Tibial nerve (tissue), 4 donors: ENCODE measurements at places on chromosomes 7 and 10. TPM values are rescaled to one million over a fixed set of nuclear protein-coding genes. Genes with fewer than 3 reads are reported as not detected.
A peak's percentile ranks its signal among the peaks of the same experiment; 100 is the strongest.

DNA sequence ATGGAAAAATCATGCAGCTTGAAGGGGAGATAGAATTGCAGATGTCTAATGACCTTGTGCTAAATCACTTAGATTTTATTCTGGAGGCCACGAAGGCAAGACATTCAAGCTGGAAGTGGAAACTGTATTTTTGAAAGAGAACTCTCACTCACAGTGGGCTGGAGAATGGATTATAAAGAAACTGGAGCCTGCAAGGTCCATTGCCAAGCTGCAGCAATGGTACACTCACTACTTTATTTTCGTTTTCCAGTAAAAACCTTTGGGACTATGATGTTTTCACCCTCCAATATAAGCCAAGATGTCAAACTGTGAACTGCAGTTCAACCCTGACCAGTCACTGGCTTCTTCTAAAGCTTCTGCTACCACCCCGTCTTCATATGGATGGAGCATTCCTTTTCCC is 62.0 kb downstream of the SKIDA1 start:
- H3K27ac ChIP-seq, result no peak overlapping the region
- no peak overlapping the region for H3K4me3 ChIP-seq
- H3K36me3 ChIP-seq, result no peaks in the 10 kb centered on the region
- no peaks in the 10 kb centered on the region for H3K27me3 ChIP-seq
- H3K4me1 ChIP-seq, result no peaks in the 10 kb centered on the region

DNA sequence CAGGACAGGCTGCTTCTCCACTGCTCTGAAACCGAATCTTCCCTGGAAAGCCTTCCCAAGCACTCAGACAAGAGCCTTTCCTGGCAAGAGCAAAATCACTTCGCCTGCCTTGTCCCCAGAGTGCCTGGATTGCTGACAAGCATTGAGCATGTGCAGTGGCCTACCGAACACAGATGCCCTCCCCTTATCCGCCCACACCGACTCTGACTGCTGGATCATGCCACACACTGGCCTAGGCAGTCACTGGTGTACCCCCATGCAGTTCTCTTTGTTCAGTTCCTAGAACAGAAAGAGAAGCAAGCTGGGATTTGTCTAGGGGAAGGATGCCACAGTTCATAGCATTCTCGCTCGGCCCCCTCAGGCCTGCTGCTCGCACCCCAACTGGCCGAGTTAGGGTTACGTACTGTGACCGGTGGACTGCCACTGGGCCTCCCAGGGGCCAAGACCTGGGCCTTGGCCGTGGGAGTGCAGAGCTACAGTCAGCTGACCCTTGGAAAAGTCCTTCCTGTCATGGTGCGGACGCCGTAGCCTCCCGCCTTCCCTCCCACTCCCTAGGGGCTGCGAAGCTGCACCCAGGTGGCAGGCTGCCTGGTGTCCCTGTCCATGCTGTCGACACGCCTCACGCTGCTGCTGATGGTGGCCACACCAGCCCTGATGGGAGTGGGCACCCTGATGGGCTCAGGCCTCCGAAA is 6.9 kb downstream of the ABCB8 start:
- no peak overlapping the region for H3K4me3 ChIP-seq
- DNase-seq, result no peak
- peaks cover 81% of the 10 kb centered on the region for H3K36me3 ChIP-seq
- peak overlapping the region; percentile 4 for H3K27ac ChIP-seq

DNA sequence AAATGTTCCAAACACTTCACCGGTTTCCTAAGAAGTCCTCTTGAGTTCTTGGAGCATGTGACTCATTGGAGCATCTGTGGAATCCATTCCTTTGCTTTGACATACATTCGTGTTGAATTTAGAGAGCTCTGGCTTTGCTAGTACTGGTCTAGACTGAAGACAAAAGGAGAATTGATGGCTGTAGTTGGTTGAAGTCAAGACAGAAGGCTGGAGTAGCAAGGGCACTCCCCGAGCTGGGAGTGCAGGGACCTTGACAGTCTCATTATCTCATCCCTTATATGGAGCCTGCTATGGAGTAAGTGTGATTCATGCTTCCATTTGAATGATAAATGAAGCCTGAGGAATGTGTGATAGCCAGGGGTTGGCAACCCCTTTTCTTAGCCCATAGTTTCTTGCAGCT is 1249.1 kb downstream of the TYW1 start:
- no peaks in the 10 kb centered on the region for H3K36me3 ChIP-seq
- no peak for DNase-seq
- no peaks in the 10 kb centered on the region for H3K27me3 ChIP-seq

DNA sequence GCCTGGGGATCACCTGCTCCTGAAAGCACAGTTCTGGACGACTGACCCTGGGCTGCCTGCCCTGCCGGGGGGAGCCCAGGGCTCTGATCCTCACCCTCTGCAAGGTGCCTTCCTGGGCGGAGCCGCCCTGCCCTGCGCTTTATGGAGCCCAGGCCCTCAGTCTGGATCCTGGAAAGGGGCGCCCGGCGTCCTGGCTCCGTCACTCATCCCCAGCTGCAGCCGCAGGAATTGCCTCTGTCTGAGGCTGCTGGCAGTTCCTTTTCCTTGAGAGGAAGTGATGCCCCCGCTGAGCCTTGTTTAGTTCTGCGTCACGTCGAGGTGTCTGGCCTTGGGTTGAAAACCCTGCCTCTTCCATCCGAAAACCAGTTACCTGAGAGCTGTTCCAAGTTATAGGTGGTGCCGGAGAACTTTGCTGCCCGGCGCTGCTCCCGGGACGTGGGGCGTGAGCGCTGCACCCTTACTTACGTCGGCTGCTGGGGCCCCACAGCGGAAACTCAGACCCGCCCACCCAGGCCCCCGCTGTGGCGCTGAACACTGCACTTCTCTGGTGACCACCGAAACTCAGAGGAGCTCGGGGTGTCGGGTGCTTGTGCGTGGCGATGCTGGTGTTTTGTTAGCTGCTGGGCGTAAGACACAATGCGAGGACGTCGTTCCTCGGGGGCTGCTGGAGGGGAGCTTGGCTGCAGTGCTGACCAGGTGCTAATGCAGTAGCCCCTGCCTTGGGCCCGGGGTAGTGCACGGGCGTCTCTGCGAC is 5.4 kb downstream of the MAFK start:
- peaks cover 40% of the 10 kb centered on the region for H3K4me1 ChIP-seq
- H3K36me3 ChIP-seq, result no peaks in the 10 kb centered on the region
- no peak for DNase-seq
- H3K27ac ChIP-seq, result peak overlapping the region; percentile 100

GRCh38 chr7:20190560-20191390 is 26.4 kb downstream of the MACC1 start:
- H3K4me3 ChIP-seq, result no peak overlapping the region
- no peak overlapping the region for H3K27ac ChIP-seq
- DNase-seq, result no peak

DNA sequence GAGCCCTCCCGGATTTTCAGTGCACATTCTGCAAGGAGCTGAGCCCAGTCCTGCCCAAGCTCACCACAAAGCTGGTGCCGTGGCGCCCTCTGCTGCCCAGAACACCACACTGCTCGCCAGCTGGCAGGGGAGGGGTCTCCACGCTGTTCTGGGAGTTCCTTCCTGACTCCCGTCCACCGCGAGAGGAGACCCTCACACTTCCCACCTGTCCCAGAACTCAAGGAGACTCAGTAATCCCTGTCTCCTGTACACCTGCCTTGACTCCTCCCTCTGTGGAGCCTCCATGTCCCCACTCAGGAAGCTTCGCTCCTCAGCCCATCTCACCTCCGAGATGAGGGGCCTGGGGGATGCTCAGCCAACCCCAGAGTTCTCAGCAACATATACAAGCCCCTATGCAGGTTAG is 11.3 kb downstream of the C10orf105 start:
- no peaks in the 10 kb centered on the region for H3K36me3 ChIP-seq
- peaks cover 15% of the 10 kb centered on the region for H3K4me1 ChIP-seq
- no peak overlapping the region for H3K27ac ChIP-seq

DNA sequence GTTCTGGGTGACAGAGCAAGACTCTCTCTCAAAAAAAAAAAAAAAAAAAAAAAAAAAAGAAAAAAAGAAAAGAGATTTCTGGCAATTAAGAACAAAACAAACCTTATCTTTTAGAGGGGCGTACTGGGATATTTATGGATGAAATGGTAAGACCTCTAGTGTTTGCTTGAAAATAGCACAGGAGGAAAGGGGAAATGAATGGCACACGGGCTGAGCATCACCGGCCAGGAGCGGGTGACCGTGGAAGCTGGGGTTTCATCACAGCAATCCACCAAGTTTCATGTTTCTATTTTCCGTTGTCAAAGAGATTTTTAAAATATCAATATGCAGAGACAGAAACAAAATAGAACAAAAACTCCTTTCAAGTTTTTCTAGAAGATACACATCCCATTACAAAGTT is 105.6 kb downstream of the SVIL start:
- no peaks in the 10 kb centered on the region for H3K27me3 ChIP-seq
- H3K36me3 ChIP-seq, result no peaks in the 10 kb centered on the region
- H3K27ac ChIP-seq, result no peak overlapping the region
- no peak for DNase-seq
- no peaks in the 10 kb centered on the region for H3K4me1 ChIP-seq

DNA sequence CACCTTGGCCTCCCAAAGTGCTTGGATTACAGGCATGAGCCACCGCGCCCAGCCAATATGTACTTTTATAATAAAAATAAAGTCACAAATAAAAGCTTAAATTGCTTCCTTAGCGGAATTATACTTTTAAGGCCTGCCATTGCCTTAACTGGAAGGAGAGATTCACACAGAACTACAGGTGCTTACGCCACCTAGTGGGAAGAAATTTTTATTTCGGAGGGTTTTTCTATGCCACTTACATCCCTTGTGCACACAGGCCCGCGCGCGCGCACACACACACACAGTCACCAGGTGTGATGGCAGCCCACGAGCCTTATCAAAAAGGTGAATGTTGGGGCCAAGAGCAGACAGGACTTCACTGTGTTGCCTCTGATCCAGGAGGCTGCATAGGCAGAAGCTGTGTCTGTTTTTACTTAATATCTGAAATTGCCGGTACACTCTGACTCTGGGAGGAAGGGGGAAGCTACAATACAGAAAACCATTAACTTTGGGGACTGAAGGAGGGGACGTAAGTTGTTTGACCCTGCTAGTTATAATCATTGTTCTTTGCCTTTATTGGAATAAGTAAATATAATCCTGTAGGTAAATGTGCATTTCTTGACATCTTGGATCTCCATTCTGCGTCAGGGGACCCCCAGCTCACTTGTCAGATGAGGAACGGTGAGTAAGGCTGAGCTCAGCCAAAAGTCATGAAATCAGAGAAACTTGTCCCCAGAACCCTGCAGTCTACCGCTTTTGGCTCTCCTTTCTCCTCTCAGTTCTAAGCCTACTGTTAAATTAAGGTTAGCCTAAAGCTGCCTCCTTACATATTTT is 87.1 kb downstream of the SLC16A9 start:
- H3K4me3 ChIP-seq, result no peak overlapping the region
- no peak for DNase-seq
- no peaks in the 10 kb centered on the region for H3K4me1 ChIP-seq
- no peaks in the 10 kb centered on the region for H3K36me3 ChIP-seq

- no peak for DNase-seq
- no peak overlapping the region for H3K4me3 ChIP-seq
- H3K36me3 ChIP-seq, result peaks cover 3% of the 10 kb centered on the region
- no peaks in the 10 kb centered on the region for H3K4me1 ChIP-seq
These were observed 9.6 kb upstream of the PYROXD2 start for GRCh38 chr10:98424295-98425254.

GRCh38 chr10:46514431-46514861 is 42.0 kb downstream of the GPRIN2 start:
- no peaks in the 10 kb centered on the region for H3K4me1 ChIP-seq
- DNase-seq, result no peak
- H3K4me3 ChIP-seq, result no peak overlapping the region
- H3K36me3 ChIP-seq, result no peaks in the 10 kb centered on the region
- H3K27ac ChIP-seq, result no peak overlapping the region

Gene NAT16
- total RNA-seq, result not detected

Gene ANXA8L1
- 7.3 TPM for total RNA-seq

Gene PNLIPRP2
- 2.4 TPM for total RNA-seq

Gene PHTF2
- total RNA-seq, result 13.7 TPM

Gene LLCFC1
- total RNA-seq, result not detected
